ENCODE measurements at places on chromosomes 7 and 10. TPM values are rescaled to one million over a fixed set of nuclear protein-coding genes. Genes with fewer than 3 reads are reported as not detected.

MBL2 gene
- not detected for total RNA-seq

DENND2A gene
- total RNA-seq, result 2.4 TPM

DNA sequence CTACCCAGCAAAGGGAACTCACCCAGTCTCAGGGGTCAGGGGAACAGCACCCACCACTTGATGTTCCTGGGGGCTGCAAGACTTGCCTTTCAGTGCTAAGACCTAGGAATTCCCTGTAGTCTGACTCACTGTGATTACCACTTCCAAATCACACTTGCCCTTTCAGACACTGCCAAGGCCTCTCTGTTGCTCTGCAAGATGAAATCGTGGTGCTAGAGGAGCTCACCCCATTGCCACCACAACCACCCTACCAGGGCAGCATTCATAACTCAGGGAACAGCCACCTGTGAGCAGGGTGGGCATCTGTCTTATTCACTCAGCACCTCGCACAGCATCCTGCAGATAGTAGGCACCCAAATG is 36.5 kb downstream of the XPNPEP1 start:
- H3K4me3 ChIP-seq, result no peak overlapping the region
- no peaks in the 10 kb centered on the region for H3K27me3 ChIP-seq
- no peak overlapping the region for H3K27ac ChIP-seq
- no peak for DNase-seq

GRCh38 chr7:68441645-68442044 is 1156.6 kb upstream of the AUTS2 start:
- H3K27me3 ChIP-seq, result no peaks in the 10 kb centered on the region
- H3K4me1 ChIP-seq, result no peaks in the 10 kb centered on the region
- no peak overlapping the region for H3K4me3 ChIP-seq
- H3K36me3 ChIP-seq, result no peaks in the 10 kb centered on the region
- DNase-seq, result no peak

GRCh38 chr7:125256446-125256845 is 326.8 kb upstream of the POT1 start:
- H3K36me3 ChIP-seq, result no peaks in the 10 kb centered on the region
- no peaks in the 10 kb centered on the region for H3K4me1 ChIP-seq
- no peak overlapping the region for H3K27ac ChIP-seq
- no peak for DNase-seq
- H3K27me3 ChIP-seq, result no peaks in the 10 kb centered on the region

LIPN gene
- total RNA-seq, result not detected

GRCh38 chr7:35729061-35729783 is 34.3 kb upstream of the HERPUD2 start:
- no peak for DNase-seq
- H3K36me3 ChIP-seq, result no peaks in the 10 kb centered on the region
- no peaks in the 10 kb centered on the region for H3K4me1 ChIP-seq

Data from GM23248 (cell line).